ELR (cell line): ENCODE measurements at places on chromosomes 16 and 17.
A peak's percentile ranks its signal among the peaks of the same experiment; 100 is the strongest.

GRCh38 chr16:10983159-10983558 is 38.8 kb downstream of the CLEC16A start:
- no peak for DNase-seq

DNA sequence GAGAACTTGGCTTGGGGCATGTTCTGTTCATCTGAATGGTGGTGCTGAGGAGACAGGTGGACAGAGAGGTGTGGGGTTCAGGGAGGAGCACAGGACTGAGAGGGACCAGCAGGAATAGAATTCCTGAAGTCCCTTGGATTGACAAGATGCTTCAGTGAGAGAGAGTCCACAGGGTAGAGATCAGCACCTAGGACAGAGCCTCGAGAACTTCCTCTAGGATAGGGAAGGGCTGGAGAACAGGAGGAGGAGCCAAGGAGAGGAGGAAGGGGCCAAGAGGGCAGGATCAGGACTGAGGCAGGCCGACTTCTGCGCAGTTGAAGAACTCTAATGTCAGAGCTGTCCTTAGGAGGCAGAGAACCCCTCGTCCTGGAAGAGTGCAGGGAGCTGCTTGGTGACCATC is 138.4 kb downstream of the PRKCB start:
- no peak for DNase-seq

DNA sequence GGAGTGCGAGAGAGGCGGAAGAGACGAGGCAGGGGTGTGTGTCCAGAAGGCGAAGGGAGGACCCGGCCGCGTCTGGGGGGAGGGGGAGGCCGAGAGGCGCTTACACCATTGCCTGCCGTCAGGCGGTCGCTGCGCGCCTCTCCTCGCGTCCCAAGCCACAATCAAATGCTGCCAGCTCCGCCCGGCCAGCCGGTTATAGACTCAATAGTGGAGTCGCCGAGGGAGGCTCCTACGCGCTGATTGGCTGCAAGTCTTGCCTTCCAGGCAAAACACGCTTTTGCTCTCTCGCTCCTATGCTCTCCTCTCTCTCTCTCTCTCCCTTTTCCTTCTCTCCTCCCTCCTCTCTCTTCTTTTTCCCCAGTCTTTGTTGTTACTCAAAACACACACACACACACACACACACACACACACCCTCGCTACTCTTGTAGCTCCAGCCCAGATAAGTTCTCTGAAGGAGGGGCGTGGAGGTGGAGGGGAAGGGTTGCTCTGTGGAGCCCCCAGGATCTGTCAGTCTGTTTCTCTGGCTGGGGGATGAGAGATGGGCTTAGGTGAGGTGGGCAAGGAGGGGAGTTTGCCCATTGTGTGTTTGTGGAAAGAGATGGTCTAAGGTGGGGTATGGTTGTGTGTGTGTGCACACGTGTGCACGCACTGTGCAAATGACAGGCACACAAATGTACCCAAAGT is at the start of gene DLX3:
TSS of gene DLX3 (minus strand) at position 170 of the 684 bp plus-strand sequence. CDS start 226 bp downstream, outside the sequence.
- DNase-seq: peak; percentile 77

DNA sequence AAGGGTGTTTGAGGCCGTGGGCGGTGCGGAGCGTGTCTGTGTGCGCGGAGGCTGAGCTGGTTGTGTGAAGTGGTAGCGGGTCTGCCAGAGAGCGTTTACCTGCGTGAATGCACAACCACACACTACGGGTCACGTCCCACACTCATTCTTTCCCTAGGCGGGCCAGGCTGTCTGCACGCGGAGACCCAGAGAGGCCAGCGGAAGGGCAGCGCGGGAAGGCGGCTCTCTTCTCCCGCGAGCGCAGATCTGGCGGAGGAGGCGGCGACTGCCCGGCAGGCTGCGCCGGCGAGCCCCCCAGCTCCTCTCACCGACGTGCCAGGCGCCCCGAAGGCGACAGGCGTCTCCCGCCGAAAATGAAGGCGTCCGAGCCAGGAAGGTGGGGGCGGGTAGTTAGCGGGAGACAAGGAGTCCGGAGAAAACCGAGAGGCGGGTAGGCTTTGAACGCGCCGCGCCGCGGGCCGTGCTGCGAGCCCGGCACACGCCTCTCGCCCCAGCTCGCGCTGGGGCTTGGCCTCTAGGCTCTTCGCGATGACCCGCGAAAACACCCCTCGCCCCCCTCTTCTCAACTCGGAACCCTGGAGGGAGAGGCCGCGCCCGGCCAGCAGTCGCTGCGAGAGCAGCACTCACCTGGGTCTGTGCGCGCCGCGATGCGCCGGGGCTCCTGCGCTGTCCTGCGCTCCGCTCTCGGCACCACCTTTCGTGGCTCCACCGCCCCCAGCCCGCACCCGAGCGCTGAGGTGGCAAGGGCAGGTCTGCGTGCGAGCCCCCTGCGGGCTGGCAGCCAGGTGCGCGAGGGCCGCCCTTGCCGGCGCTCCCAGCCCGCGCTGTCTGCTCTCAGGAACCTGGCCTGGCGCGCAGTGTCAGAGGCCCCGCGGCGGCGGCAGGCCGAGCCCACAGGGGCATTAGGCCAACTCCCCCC is 2.0 kb upstream of the FOXF1 start:
- peak; percentile 62 for DNase-seq

DNA sequence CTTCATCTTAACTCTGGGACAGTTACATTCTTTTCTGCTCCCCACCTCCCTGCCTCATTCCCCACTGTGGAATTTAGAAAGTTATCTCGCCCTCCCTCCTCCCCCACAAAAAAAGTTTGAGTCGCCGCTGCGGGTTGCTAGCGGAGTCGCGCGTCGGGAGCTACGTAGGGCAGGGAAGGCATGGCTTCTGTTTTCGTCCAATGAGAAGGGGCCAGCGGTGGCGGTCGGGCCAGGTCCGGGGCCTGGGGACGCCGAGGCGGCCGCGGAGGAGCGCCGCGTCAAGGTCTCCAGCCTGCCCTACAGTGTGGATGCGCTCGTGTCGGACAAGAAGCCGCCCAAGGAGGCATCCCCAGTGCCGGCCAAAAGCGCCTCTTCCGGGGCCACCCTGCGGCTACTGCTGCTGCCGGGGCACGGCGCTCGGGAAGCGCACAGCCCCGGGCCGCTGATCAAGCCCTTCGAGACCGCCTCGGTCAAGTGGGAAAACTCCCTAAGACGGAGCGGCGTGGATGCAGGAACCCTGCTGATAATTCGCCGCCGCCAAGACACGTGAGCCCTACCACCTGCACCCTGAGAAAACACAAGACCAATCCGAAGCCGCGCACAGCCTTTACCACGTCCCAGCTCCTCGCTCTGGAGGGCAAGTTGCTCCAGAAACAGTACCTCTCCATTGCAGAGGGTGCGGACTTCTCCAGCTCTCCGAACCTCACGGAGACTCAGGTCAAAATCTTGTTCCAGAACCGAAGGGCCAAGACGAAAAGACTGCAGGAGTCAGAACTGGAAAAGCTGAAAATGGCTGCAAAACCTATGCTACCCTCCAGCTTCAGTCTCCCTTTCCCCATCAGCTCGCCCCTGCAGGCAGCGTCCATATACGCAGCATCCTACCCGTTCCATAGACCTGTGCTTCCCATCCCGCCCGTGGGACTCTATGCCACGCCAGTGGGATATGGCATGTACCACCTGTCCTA is 8.9 kb downstream of the OR4D1 start:
- no peak for DNase-seq
